ENCODE measurements at places on chromosomes 16 and 17. TPM values are rescaled to one million over a fixed set of nuclear protein-coding genes. Genes with fewer than 3 reads are reported as not detected.

Gene SLC13A5
- not detected for total RNA-seq

GRCh38 chr16:50999181-50999580 is 151.9 kb downstream of the SALL1 start:
- DNase-seq: no peak

- no peak for DNase-seq
Observed at GRCh38 chr16:88871349-88871702, 4.9 kb upstream of the PABPN1L start.

GRCh38 chr17:43431714-43432523 is 33.1 kb downstream of the ARL4D start:
- peak; percentile 52 for DNase-seq

DNA sequence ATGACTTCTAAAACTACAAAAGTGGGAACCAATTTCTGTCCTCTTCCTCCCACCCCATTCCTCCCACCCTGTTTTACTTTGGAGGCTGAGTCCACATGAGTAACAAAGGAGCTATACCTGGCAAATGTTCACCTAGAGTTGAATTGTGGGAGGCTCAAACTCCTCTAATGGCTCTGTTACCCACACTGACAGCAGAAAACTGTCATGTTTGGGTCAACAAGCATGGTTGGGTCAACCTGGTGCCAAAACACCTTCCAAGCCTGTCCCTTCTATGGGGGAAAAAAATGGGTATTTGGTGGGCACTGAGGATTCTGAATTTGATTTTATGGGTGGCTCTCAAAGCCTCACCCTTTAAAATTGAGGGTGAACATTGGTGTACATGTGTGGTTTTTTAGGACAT is 12.0 kb upstream of the HOXB13 start:
- DNase-seq: no peak

DNA sequence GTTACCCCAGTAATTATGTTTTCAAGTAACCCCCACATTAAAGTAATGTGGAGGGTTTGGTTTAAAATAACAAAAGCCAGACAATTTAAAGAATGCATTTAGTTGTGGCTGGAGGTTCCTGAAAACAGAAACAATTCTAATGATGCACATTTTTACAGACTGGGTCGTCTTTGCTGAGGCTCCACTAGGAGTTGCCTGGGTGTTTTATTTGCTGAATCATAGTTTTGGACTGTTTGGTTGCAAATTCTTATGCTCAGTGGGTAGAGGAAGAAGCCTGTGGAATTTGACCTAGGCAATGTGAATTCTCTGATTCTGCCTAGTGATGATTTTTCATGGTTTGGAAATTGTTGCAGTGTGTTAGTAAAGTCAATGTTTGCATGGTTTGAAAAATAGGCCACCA is 16.3 kb downstream of the SHISA9 start:
- no peak for DNase-seq

DNA sequence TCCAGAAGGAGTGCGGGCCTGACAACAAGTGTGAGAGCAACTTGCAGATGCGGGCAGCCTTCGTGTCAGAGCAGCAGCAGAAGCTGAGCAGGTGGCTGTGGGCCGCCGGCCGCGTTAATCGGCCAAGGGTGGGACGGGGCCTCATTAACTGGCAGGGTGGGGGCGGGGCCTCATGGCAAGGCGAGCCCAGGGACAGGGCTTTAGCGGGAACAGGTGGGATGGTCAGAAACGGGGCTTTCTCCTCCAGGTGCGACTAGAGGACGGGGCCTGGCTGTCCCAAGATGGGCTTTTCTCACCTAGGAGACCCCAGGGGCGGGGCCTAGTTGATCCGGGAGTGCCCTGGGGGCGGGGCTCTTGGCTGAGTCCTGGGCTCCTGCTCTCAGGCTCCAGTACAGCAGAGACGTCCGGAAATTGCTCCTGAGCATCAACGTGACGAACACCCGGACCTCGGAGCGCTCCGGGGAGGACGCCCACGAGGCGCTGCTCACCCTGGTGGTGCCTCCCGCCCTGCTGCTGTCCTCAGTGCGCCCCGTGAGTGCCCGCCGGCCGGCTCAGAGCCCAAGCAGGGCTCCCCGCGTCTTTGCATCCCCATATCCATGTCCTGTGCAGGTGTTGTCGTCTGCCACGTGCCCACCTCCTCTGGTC is 18.4 kb upstream of the PDK2 start:
- DNase-seq: no peak
